Dorsolateral prefrontal cortex (tissue), 122 donors: ENCODE measurements at places on chromosomes 16 and 17.

- no peak for DNase-seq
Observed at GRCh38 chr16:89712274-89712781, 8.4 kb downstream of the VPS9D1 start.

GRCh38 chr16:85402910-85403692 is 210.0 kb upstream of the GSE1 start:
- peak; percentile 18 for DNase-seq

DNA sequence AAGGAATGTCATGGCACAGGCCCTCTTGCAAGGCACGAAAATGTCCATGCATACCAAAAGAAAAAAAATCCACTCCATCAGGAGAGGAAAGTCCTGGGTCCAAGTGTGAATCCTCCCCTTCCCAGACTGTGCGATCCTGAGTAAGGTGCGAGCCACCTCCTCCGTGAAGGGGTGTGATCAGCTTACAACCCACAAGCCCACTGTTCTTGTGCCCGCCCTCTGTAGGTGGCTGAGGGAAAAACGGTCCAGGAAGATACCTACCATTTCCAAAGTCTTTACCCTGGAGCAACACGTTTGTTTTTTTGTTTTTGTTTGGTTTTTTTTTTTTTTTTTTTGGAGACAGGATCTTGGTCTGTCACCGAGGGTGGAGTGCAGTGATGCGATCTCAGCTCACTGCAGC is 116.5 kb downstream of the ZNF423 start:
- no peak for DNase-seq

GRCh38 chr17:29835435-29836351 is 94.3 kb downstream of the SSH2 start:
- no peak for DNase-seq

DNA sequence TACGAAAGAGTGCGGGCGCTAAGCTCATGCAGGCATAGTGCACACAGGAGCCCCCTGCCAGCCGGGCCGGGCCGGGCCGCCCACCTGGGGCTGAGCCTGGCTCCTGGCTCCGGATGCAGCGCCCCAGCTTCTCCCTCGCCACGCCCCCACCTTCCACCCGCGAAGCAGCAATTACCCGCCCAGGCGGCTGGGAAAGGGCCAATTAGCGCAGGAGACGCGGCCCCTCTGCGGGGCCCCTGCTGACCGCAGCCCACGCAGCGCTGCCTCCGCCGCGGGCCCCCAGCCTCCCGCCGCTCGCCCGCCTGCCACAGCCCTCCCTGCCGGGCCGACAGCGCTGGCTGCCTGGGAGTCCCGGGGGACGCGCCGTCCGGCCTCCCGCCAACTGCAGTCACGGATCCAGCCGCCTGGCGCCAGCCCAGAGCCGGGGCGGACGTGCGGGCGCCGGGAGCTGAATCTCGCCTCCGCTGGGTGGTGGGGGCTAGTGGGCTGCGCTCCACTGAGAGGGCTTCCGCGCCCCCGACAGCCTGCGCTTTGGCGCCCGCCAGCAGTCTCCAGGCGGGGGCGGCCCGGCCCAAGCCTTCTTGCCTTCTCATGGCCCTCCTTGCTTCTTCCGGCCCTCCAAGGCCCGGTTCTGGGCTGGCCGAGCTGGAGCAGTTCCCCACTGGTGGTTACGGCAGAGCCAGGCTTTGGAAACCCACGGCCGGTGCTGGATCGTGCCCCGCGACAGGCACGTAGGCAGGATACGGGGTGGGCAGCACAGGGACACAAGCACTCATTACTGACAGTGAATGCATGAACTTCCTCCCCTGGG is 14.9 kb upstream of the CBFB start:
- DNase-seq: peak; percentile 87

DNA sequence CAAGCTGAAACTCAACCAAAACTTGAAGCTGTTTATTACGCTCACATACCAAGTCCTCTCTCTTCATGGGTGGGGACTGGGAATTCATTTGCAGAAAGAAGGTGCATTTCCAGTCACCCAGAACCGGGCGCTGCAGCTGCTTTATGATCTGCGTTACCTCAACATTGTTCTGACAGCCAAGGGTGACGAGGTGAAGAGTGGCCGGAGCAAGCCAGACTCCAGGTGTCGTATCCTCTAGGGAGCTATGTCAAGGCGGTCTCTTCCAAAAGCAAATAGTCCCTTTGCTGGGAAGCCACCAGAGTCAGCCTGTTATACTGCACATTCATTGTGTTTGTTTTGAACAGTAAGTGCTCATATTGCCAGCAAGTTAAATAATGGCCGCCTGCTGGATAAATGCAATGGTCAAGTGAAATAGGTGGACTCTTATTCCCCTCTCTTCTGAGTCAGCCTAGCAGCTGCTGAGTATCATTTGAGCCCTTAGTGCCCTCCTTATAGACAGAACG is 12.7 kb downstream of the COG1 start:
- no peak for DNase-seq
